ENCODE measurements at places on chromosomes 2 and 18.
A peak's percentile ranks its signal among the peaks of the same experiment; 100 is the strongest.

- DNase-seq = no peak
Measured at GRCh38 chr2:8983571-8983970, 19.9 kb downstream of the MBOAT2 start.

DNA sequence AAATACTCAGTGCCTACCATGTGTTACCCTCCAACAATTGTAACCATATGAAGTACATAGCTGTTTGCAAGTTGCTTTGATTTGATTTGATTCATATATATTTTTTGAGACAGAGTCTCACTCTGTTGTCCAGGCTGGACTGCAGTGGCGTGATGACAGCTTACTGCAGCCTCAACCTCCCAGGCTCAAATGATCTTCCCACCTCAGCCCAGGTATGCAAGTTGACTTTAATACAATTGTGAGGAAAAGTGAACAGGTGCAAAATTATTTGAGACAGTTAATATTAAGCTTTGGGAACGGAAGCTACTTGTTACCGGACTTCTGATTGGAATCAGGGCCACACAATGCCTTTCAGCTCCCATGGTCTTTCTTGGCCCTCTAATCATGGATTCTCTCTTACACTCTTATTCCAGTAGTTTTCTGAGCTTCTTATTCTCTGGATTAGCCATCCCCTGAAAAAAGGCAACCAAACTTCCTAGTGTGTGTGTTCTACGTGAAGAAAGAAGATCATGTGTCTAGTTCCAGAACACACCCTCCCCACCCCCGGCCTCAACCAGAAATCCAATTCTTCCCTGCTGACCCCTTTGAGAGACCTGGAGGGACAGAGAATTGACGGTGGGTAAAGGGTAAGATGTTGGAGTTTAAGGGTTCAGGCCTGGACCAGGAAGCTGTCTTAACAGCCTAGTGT, 1.1 kb upstream of the RPL37A start:
- no peak for DNase-seq

GRCh38 chr2:113716291-113716690, 40.2 kb downstream of the SLC35F5 start:
- DNase-seq = no peak

DNA sequence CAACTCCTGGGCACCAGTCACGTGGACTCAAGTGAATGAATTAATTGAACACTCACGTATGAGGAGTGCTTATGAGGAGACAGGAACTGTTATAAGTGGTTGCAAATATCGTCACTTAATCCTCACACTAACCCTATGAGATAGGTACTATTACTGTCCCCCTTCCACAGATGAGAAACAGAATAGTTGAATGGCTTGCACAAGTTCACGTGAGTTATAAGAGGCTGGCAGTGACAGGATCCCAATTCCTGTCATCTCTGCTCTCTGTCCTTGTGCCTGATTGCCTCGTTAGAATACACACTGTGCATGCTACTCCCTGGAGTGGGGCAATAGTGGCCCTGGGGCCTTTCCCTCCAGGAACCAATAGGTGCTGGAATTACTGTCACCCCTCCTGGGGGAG, 253.5 kb downstream of the DYSF start:
- no peak for DNase-seq

GRCh38 chr2:238652053-238652770, 195.7 kb upstream of the TWIST2 start:
- no peak for DNase-seq

DNA sequence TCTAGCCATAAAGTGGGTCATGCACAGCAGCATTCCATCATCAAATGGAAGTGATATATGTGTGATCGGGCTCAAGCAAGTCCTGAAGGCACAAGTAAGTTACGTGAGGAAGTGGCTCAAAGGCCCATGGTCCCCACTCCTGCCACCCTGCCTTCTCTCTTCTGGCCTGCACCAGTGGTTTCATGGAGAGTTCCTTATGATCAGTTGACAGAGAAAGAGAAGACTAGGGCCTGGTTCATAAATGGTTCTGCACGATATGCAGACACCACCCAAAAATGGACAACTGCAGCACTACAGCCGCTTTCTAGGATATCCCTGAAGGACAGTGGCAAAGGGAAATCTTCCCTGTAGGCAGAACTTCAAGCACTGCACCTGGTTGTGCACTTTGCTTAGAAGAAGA, 412.6 kb upstream of the SMIM21 start:
- DNase-seq = no peak

GRCh38 chr2:235333076-235333475, 160.8 kb upstream of the AGAP1 start:
- DNase-seq = no peak

- DNase-seq = peak; percentile 88
Measured at GRCh38 chr2:222753251-222753824, 81.9 kb downstream of the MOGAT1 start.

GRCh38 chr18:10798727-10799550, 273.1 kb downstream of the NAPG start:
- DNase-seq = no peak

- no peak for DNase-seq
Measured at GRCh38 chr18:28171837-28172236, 5.1 kb downstream of the CDH2 start.

DNA sequence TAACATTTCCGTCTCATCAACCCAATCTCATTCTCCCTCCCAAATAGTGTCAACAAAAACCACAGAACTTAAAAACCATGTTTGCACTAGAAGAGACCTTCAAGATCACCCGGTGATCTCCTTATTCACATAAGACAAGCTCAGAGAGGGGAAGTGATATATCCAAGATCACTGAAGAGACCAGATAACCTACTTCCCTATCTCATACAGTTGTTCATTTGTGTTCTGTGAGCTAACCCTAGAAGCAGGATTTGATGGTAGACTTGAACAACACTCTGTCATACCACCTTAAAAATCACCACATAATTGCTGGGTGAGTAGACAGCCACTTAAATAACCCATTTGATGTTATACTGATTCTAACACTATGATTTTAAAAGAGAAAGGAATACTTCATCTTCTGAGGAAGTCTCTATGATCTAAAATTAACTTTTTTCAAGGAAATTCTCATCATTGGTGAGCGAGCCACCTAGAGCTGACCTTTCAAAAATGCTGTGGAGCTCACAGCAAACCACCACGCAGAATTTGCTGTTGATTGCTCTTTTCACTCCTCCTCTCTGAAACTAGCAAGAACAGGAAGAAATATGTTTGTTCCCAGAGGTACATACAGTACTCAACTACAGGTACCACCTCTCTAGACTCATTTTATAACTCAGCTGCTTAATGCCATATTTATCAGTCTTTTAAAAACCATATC, 15.1 kb downstream of the AAK1 start:
- no peak for DNase-seq

DNA sequence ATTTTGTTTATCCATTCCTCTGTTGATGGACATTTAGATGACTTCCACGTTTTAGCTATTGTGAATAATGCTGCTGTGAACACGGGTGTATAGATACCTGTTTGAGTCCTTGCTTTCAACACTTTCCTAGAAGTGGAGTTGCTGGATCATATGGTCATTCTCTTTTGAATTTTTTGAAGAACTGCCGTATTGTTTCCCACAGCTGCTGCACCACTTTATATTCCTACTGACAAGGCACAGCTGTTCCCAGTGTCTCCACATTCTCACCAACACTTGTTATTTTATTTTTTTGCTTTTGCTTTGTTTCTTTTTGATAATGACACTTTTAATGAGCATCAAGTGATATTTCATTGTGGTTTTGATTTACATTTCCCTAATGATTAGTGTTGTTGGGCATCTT, 41.4 kb upstream of the KCNJ13 start:
- no peak for DNase-seq

DNA sequence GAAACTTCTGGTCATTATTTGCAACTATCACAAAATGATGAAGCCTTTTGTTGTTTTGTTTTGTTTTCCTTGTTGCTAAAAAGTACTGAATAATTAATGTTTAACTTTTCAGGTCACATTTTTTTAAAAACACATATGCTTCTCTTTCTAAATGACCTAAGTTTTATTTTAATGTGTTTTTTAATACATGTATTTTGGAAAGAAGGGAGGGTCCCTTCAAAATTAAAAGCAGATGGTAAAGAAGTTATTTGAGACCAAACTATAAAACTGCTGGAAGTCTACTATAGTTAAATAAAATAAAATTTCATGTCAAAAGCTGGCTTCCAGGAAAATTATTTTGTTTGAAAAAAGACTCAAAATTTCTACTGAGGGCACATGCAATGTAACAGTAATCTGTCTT, 39.5 kb upstream of the ASNSD1 start:
- DNase-seq = no peak

- no peak for DNase-seq
Measured at GRCh38 chr2:26268213-26268612, 23.5 kb downstream of the HADHB start.

DNA sequence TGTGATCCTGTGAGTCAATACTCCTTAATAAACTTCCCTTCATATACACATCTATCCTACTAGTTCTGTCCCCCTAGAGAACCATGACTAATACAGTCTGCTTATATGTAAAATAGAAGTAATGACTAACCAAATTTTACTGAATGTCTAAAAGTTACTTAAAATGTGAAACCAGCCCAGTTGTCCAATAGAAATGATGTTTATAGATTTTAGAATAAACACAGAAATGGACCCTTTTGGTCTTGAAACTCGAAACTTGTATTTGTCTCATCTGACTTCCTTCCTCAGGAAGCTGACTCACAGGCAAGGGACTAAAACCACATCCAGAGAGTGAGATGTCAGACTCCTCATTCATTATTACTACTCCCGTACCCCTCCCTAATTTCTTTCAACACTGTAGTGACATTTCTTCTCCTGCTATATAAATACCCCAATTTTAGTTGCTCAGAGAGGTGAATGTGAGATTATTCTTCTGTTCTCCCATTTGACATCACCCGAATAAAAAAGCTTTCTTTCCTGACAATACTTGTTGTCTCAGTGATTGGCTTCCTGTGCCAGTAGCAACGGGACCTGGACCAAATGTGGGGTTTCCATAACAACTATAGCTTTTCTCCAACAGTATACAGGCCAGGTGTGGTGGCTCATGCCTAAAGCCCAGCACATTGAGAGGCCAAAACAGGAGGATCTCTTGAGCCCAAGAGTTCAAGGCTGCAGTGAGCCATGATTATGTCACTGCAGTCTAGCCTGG, 486.0 kb downstream of the ERBB4 start:
- DNase-seq = no peak

DNA sequence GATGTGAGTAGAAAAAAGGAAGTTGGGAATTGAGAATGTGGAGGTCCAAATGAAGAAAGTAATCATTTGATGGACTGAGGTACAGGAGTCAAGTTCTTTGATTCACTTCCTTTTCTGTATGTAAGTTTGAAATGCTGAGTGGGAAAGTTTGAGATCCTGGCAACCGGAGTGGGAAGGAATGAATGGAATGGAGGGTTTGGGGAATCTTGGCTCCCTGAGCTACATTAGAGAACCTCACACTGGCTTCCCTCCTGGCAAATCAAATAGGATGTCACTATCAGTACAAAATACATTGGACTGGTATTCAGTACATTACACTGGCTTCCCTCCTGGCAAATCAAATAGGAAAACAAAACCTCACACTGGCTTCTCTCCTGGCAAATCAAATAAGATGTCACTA, 9.8 kb upstream of the RNF138 start:
- DNase-seq = no peak

DNA sequence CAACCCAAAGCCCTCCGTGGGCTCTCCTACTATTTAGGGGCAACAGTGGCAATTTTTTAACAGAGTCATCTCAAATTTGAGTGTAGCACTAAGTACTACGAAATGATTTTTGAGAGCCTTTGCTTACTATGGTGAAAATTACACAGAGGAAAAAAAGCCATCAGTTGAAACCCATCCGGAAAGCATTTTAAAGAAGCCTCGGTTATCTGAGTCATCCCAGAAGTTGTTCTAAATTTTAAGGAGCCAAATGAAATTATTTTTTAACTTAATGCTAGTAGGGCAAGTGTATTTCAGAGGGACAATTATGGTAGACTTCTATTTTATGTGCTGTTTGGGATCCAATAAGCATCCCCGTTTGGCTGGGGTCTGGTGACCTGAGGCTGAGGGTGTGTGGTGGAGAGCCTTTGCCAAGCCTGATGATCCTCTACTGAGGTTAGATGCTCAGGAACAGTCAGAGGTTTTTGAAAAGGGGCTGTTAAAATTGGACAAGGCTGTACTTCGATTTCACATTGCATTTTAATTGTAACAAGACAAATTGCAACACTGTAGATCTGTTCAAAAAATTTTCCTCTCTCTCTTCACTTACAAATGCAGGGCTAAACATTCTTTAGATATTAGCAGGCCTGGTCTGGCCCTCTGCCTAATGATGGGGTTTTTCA, 47.0 kb downstream of the RAPGEF4 start:
- no peak for DNase-seq

- peak; percentile 50 for DNase-seq
Measured at GRCh38 chr2:182980115-182980514, 58.1 kb downstream of the NCKAP1 start.
